ENCODE measurements at places on chromosomes 12 and 14.

- DNase-seq = no peak
Measured at GRCh38 chr12:1171657-1172408, 180.8 kb downstream of the ERC1 start.

DNA sequence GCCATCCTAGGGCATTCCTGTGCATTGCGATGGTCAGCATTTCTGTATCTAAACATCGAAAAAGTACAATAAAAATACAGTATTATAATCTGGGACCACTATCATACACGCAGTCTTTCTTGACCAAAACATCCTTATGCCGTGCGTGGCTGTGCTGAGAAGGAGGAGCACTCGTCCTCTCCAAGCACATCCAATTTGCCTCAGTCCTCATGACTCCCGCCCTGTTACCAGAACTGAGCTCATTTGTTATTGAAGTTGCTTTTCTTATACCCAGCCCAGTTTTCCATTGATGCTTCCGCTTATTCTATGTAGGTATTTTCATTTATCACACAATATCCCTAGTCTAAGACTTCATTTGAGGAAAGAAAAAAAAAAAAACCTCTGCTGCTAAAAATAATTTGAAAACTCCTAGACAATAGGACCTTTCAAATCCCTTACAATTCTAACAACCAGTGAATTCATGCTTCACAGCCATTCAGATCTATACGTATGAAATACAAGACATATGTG is 236.9 kb upstream of the PLEKHG7 start:
- no peak for DNase-seq

DNA sequence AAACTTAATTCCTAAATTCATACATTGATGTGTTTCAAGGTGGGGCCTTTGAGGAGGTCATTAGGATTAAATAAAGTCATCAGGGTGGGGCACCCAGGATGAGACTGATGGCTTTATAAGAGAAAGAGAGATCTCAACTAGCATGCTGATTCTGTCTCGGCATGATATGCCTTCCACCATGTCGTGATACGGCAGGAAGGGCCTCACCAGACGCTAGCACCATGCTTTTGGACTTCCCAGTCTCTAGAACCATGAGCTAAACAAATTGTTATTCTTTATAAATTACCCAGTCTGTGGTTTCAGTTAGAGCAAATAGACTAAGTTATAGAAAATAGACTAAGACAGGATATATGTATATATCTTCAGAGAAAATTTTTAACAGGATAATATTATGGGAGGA is 759.6 kb downstream of the MED13L start:
- no peak for DNase-seq

- no peak for DNase-seq
Measured at GRCh38 chr12:67068761-67069450, 200.3 kb upstream of the CAND1 start.

- DNase-seq = peak; percentile 35
Measured at GRCh38 chr12:56565510-56566101, 44.0 kb downstream of the RBMS2 start.

DNA sequence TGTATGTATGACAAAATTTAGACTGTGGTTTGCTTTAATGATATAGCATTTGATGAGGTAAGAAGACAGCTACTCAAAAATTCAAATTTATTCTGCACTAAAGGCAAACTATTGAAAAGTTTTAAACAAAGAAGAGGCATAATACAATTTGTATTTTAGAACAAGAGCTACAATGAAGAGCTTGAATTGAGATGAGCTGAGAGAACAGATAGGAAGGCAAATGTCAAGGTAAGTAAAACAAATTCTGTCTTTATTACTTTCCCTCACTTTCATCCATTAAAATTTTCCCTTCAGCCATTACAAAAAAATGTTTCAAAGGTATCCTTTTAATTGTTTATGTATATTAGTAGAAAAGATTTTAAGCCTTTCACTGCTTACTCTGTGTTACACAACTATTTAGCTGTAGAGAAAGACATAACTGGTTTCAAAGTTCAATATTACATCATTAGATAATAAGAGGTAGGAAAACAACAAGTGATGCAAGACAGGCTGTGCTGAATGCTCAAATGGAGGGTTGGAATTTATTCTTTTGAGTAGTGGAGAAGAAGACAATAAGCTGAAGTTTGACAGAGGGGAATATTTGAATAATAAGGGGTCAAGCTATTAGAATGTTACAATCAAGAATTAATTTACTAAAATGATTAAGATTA is 1334.1 kb downstream of the FSCB start:
- no peak for DNase-seq

GRCh38 chr12:69900720-69901131 is 75.7 kb downstream of the MYRFL start:
- DNase-seq = peak; percentile 33

DNA sequence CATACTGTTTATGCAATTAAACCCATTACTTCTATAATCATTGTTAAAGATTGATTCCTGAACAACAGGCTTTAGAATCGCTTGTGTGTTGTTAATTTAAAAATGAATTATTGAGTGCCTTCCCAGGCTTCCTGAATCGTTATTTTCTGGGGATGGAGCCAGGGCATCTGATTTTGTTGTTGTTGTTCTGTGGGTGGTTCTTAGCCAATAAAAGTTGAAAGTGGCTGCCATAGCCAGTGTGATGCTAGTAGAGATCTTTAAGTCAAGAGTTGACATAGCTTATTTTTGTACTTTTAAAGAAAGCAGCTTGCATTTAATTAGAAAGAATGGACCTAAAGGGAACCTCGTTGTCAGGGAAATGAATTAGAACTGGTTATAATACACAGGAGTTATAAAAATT is 6.4 kb downstream of the GOLGA5 start:
- DNase-seq = no peak

DNA sequence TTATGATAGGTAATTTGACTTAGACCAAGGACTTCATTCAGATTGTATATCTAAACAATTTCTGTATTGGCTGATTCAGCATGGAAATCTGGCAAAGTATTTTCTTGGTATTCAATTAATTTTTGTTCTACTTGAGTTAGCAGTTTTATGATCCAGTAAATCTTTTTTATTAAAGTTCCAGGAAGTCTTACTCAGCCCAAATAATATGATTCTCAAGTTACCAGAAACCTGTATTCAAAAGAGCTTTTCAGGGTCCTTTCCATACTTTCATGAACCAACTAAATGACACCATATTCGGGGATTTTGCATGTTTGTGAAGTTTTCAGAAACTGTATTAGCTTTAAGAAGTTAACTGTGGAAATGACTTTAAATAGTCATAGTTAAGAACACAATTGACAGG is 662.6 kb downstream of the LRFN5 start:
- DNase-seq = no peak

- no peak for DNase-seq
Measured at GRCh38 chr14:74195623-74196022, 43.6 kb upstream of the VSX2 start.

- no peak for DNase-seq
Measured at GRCh38 chr14:29759521-29760340, 167.9 kb downstream of the PRKD1 start.

- DNase-seq = no peak
Measured at GRCh38 chr14:31858868-31859267, 218.2 kb upstream of the ARHGAP5 start.

DNA sequence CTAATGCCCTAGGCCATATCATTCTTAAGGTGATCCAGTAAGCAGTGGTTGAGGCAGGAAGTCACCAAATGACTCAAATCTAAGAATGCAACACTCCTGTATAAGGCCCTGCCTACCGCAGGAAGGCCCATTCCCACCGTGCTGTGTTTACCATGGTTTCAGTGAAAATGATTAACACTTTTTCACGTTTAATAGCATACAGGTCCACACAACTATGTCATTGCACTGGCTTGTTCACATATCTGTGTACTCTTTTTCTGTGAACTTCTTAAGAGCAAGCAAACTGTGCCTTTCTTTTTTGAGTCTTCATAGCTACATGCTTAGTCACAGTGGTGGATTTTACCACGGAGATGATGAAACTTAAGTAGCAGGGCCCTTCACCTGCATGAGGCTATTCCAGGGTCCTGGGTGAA is 214.9 kb downstream of the CNTN1 start:
- DNase-seq = no peak

GRCh38 chr14:38016497-38016896 is 191.2 kb upstream of the SSTR1 start:
- DNase-seq = no peak

GRCh38 chr12:54521293-54522060 is 23.9 kb downstream of the NCKAP1L start:
- DNase-seq = peak; percentile 17

- no peak for DNase-seq
Measured at GRCh38 chr12:64077922-64078321, 144.2 kb downstream of the KICS2 start.

GRCh38 chr14:68468437-68469207 is 324.2 kb downstream of the ZFP36L1 start:
- DNase-seq = peak; percentile 68

DNA sequence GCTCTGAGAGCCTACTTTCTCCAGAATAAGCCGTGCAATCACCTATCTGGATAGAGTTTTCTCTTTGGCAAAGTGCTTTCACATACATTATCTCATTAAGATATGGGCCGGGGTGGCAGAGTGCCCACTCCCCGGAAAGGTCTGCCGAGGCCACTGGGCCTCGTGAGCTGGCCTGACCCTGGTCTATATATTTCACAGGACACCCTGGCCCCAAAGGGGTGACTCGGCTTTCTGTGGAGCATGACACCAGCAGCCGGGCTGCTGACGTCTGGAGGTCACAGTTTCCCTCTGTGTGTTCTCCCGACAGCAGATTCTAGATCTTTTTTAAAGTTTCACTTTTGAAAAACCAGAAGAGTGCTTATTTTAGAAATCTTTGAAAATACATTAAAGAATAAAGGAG is 27.9 kb upstream of the ATP2A2 start:
- no peak for DNase-seq

- no peak for DNase-seq
Measured at GRCh38 chr12:97397008-97397407, 65.6 kb upstream of the RMST start.

DNA sequence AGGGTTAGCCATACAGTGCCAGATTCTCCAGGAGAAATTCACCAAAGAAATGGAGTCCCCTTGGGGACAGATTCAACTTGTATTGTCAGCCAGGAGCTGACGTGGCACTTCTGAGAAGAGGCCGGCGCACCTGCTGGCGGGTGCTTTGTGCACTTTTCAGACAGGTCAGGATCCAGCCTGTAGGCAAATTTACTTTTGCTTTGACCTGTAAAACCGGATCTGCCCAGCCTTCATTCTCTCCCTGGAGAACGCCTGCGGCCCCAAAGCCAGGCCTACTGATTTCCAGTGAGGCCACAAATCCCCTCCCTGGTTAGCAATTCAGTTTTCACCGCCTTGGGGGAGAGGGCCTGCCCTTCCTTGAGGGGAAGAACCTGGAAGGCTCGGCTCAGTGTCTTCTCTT is 17.4 kb downstream of the P2RX4 start:
- no peak for DNase-seq

DNA sequence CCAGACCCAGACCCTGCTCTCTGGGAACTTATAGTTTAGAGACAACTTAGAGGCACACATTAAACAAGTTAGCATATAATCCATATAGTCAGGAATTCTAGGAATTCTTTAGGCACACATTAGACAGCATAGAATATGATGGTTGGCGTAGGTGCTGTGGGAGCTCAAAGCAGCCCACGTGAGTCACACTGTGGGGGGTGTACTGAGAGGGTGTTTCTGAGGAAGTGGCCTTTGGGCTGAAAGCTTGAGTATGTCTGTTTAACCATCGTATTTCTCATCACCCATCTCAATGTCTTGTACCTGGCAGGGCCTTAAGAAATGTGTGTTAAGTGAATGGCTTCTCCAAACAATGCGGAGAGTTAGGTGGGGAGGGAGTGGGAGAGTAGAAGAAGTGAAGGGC is 67.2 kb downstream of the TMEM30B start:
- no peak for DNase-seq

DNA sequence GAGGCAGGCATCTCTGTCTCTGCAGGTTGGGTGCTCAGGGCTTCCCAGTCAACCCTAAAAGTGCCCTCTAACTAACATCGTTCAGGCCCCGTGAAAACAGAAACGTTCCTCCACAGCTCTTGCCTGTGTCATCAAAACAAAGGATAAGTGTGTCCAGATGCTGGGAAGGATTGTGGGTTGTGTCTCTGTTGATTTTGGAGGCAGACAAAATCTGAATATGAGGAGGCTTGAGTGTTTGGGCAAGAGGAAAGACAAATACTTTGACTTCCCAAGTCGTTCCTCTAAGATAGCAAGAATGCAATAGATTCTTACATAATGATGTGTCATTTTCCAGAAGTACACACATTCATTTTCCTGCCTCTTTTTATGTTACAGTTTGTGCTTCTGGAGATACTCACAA is 52.9 kb downstream of the SERPINA3 start:
- DNase-seq = no peak

DNA sequence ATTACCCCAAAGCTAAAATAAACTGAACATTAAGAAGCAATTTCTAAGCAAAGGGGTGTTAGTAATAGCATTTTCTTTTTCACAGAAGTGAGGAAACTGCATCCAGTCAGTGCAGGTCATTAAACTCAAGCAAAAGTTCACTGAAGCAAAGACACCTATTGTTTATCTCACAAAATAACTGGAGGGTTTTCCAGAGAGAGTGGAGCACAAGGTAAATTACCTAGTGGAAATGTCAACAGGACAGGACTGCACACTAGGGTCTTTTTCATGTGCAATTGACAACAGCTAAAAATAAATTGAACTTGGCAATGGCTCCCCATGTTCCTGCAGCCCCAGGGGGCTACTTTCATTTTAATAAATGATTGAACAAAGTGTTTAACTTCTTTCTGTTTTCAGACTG is 742.0 kb downstream of the GALC start:
- no peak for DNase-seq
